ENCODE measurements at places on chromosomes 3 and 15. TPM values are rescaled to one million over a fixed set of nuclear protein-coding genes. Genes with fewer than 3 reads are reported as not detected.

GRCh38 chr3:189094539-189094938 is 77.2 kb upstream of the TPRG1 start:
- no peak for DNase-seq

CTXN2 gene
- 0.06 TPM for total RNA-seq

DNA sequence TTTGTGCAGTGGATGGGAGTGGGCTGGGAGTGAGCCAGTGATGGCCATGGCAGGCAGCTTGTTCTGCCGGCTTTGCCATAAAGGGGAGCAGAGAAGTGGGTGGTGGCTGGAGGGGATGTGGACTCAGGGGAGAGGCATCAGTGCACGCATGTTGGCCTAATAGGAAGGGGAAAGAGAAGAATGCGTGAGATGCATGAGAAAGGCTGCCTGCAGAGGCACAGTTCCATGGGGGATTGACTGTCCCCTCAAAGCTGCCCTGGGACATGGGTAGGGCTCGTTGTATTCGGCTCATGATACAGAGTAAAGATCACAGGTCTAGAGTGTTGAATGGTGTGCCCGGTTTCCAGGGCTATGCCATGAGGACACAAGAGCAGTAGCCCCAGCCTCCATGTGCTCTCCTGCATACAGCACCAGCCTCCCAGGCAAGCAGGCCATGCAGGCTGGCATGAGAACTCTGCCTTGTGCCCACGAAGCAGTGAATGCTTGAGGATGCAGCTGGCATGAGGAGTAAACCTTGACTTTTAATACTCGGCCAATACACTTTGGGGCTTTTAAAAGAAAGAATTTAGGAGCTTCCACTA is 68.0 kb upstream of the SNRPA1 start:
- DNase-seq, result no peak

- peak; percentile 76 for DNase-seq
Observed at GRCh38 chr3:64161481-64161952, 63.7 kb downstream of the PRICKLE2 start.

ADGRG7 gene
- not detected for total RNA-seq

GRCh38 chr15:40238532-40239403 is at the start of gene PAK6:
PAK6 (plus strand) TSS chr15:40239063; CDS start chr15:40264786, 25,723 bp downstream.
- peak; percentile 86 for DNase-seq

DNA sequence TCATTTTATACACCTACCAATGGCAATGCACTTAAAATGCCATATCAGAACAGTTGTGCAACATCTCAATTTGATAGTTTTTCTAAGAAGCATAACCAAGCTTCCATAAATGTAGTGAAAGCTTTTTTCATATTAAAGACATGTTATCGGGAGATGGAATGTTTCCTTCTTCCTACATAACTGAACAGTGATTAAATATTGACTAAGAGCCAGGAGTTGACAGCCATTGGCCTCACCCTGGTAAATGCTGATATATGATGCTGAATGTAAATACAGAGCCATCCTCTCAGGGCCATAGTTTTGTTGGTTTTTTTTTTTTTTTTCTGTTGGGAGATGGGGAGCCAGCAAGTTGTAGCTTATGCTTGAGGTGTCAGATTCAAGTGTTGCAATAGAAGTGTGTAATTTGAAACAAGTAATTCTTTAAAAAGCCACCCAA is 203.3 kb upstream of the IL12A start:
- DNase-seq, result no peak

DNA sequence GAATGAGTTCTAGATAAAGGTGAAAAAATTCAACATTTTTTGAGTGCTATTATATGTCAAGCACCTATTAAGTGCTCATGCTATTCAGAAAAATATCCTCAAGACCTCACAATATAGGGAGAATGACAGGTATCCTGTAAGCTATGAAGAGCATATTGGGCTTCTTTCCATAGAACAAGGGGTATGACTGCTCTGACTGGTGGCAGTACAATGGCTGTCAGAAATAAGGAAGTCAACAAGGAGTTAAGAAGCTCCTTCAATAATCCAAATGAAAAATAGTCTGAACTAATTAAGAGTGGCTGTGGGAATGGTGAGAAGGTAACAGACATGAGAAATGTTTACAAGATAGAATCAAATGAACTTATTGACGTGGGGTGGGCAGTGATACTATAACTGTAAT is 24.7 kb downstream of the NPTN start:
- DNase-seq, result no peak

RETNLB gene
- total RNA-seq, result not detected

DNA sequence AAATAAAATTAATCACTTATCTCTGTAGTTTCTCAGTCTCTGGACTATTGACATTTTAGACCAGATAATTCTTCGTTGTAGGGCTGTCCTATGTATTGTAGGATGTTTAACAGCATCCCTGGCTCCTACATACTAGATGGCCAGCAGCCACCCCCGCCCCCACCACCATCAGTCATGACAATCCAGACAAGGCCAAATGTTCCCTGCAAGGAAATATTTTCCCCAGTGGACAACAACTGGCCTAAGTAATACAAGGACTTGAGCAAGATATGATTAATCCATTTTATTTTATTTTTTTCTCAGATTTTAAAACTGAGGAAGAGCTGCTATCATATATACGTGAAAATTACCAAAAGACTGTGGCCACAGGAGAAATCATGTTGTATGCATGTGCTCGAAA is 23.8 kb downstream of the TICRR start:
- no peak for DNase-seq

DNA sequence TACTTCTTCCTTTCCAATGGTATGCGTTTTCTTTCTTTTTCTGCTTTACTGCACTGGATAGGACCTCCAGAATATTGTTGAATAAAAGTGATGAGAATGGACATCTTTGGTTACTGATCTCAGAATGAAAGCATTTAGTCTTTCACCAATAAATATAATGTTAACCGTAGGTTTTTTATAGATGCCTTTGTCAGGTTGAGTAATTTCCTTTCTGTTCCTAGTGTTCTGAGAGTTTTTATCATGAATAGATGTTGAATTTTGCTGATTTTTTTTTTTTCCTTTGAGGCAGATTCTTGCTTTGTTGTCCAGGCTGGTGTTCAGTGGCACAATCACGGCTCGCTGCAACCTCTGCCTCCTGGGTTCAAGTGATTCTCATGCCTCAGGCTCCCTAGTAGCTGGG is 158.4 kb downstream of the KLHL25 start:
- no peak for DNase-seq

TMCO5A gene
- total RNA-seq, result not detected

FOXL2 gene
- total RNA-seq, result not detected

DNA sequence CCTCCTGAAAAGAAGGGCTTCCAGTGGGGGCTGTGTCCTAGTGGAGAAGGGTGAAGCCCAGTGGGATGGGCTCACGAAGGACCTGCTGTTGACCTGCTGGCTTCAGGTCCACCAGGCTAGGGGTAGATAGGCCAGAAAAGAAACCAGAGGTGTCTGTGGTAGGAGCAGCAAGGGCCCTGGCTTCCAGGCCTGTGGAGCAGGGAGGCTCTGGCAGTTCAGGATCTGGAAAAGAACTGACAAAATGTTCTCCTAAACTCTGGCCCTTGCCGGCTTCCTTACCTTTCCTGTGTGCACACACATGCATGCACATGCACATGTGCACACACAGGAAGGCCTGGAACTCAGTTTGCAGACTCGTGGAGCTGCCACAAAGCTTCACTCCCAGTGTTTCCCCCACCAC is 49.7 kb downstream of the ABHD2 start:
- DNase-seq, result no peak

A4GNT gene
- not detected for total RNA-seq

DNA sequence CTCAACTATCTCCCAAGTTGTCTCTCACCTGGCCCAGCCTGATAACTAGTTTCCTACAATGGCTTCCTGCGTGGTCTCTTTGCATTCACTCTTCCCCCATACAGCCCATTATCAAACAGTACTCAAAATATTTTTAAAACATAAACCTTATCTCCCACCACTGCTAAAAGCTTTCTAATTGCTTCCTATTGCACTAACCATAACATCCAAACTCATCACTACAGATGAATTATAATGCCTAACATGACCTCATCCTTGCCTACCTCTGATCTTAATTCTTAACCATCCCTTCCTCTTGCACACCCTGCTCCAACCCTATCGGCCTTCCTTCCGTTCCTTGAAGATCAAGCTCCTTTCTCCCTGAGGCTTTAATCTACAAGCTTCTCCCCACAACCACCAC is 17.0 kb downstream of the ACAP2 start:
- DNase-seq, result no peak

- DNase-seq, result no peak
Observed at GRCh38 chr15:39892418-39892817, 27.6 kb downstream of the GPR176 start.

- no peak for DNase-seq
Observed at GRCh38 chr15:35089551-35089950, 4.5 kb upstream of the NANOGP8 start.

GRCh38 chr3:6717026-6717943 is 143.6 kb upstream of the GRM7 start:
- no peak for DNase-seq

TNFAIP8L3 gene
- 8.9 TPM for total RNA-seq

DNA sequence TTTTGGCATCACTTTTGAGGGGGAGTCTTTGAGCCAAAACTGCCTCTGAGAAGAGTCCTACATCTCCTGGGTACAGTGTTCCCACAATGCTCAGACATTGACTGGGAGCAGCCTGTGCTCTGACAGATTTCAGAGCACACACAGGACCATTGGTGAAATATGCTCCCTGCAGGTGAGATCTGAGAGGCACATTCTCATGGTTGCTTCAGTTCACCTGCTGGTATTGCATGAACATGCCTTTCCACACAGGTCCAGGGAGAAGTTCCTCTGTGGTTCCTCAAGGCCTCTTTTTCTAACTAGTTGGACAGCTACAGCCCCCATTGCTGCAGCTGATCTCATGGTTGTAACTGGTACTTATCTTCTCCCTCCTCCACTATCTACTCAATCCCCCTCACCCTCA is 37.0 kb downstream of the FOXL2 start:
- DNase-seq, result no peak

- no peak for DNase-seq
Observed at GRCh38 chr3:189363590-189364255, 192.0 kb downstream of the TPRG1 start.

DNA sequence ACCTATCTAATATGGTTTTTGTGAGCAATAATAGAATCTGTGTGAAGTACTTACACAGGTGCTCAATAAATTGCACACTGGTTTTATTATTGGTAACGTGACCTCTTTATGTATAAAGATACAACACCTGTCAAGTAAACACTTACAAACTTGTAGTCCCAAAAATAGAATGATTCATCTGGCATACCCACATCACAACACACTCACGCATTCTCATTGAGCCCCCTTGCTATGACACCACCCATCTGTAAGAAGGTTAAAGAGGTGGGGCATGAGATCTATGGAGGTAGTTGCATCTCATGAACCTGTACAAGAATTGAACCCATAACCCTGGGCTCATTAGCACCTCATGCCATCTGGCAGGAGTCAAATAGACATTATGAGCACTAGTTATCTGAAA is 134.9 kb upstream of the THBS1 start:
- no peak for DNase-seq

DNA sequence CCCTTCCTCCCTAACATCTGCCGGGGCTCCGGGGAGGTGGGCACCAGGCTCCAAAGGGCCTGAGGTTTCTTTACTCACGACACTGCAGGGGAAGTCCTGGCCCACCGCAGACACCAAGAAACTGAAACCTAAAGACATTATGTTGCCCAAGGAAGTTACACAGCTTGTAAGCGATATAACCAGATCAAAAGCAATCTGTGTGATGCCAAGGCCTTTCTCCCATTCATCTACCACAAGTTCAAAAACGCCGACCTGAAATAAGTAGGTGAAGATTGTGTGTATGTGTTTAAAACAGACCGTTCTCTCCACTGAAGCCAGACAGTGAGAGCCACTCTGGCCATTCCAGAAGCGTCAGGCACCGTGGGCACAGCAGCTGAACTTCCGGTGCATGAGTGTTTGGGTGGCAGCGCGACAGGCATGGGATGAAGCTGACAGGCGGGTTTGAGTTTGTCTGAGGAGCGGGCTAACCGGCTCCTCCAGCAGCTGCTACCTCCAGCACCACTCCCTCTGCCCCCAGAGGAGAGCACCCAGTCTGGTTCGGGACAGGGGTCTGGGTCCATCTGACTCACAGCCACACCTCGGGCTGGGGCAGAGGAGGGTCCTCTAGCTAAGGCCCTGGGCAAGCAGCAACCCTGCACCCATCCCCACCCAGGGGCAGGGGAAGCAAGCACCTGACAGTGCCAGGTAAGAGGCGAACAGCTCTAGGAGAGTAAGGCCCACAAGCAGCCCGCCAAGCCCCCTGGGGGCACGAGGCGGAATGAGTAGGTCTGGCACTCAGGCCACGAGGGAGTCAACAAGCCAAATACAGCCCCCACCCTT is 1.3 kb downstream of the TNK2 start:
- no peak for DNase-seq

TP63 gene
- total RNA-seq, result 1.1 TPM

- no peak for DNase-seq
Observed at GRCh38 chr3:27387625-27388024, 18.4 kb upstream of the NEK10 start.

DNA sequence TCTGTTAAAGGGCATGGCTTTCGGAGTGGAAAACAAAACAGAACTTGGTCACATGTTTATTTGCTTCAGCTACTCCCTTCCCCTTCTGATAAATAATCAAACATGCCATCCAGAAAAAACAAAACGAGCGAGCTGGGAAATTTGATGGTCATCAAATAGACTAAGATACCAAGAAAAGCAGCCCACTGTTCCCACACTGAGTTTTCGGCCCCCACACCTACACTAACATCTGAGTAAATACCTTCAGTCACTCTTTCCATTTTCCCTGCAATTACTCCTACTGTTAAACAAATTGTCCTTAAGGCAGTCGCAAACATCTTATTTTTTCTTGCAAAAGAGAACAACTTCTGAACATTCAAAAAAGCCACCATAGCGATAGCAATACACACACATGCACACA is 454.6 kb downstream of the FOXP1 start:
- peak; percentile 42 for DNase-seq

- DNase-seq, result peak; percentile 35
Observed at GRCh38 chr3:46982546-46982945, 3.1 kb downstream of the NBEAL2 start.

- DNase-seq, result no peak
Observed at GRCh38 chr3:71921036-71921435, 136.1 kb upstream of the PROK2 start.

Measured in kidney (tissue), 22 donors.